ENCODE measurements at places on chromosomes 2 and 18.
A peak's percentile ranks its signal among the peaks of the same experiment; 100 is the strongest.

- DNase-seq: no peak
Measured at GRCh38 chr2:193523662-193524061, 1328.9 kb upstream of the TMEFF2 start.

DNA sequence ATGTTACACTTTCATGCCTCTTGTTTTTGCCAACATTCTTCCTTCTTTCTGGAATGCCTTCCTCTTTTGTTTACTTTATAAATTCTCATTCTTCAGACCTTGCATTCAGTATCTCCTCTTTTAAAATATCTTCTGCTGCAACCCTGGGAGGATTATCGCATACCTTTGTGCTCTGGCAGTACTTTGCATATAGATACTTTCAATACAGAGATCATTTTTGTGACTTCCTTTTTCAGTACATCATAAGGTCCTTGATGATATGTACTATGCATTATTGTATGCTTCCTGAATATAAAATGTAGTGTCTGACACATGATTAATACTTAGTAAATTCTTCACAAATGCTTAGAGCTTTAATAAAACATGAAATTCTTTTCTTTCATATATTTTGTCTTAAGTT is 538.7 kb downstream of the TRIB2 start:
- DNase-seq: no peak

DNA sequence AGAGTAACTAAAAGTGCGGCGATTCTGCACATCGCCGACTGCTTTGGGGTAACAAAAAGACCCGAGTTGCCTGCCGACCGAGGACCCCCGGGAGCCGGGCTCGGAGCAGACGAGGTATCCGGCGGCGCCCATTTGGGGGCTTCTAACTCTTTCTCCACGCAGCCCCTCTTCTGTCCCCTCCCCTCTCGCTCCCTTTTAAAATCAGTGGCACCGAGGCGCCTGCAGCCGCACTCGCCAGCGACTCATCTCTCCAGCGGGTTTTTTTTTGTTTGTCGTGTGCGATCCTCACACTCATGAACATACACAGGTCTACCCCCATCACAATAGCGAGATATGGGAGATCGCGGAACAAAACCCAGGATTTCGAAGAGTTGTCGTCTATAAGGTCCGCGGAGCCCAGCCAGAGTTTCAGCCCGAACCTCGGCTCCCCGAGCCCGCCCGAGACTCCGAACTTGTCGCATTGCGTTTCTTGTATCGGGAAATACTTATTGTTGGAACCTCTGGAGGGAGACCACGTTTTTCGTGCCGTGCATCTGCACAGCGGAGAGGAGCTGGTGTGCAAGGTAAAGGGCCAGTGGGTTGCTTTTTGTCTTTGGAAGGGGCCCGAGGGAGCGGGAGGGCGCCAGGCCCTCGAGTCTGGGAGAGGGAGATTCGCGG is 1.4 kb downstream of the TRIB2 start:
- peak; percentile 30 for DNase-seq

GRCh38 chr18:29823671-29824070 is 1218.9 kb downstream of the DSC3 start:
- no peak for DNase-seq

GRCh38 chr2:121019756-121020155 is 265.2 kb downstream of the TFCP2L1 start:
- DNase-seq: no peak

DNA sequence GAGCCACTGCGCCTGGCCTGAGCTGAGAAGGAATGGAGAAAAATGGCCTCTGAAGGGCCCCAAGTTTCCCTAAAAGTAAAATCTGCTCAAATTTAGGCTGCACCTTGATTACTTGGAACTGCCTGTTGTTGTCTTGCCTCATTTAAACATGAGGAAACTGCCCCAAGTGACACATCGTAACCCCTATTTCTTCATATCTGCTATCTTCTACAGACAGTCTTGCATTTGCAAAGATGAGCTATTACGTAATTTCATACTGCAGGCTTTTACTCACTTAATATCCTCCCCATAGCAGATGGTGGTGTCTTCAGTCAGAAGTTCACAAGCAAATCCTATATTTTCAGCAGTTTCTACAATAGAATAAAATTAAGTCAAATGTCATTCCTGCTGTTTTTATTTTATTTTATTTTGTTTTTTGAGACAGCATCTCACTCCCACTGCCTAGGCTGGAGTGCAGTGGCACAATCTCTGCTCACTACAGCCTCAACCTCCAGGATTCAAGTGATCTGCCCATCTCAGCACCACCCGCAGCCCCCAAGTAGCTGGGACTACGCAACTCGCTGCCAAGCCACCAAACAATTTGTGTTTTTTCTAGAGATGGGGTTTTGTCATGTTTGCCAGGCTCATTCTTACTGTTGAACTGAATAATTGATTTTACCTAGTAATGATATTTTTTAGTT is 45.3 kb upstream of the NARS1 start:
- DNase-seq: no peak

DNA sequence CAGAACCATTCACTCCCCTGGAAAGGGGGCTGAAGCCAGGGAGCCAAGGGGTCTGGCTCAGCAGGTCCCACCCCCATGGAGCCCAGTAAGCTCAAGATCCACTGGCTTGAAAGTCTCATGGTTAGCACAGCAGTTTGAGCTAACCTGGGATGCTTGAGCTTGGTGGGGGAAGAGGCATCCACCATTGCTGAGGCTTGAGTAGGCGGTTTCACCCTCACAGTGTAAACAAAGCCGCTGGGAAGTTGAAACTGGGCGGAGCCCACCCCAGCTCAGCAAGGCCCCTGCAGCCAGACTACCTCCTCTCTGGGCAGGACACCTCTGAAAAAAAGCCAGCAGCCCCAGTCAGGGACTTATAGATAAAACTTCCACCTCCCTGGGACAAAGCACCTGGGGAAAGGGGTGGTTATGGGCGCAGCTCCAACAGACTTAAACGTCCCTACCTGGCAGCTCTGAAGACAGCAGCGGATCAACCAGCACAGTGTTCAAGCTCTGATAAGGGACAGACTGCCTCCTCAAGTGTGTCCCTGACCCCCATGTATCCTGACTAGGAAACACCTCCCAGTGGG is 14.7 kb upstream of the TTC32 start:
- no peak for DNase-seq

DNA sequence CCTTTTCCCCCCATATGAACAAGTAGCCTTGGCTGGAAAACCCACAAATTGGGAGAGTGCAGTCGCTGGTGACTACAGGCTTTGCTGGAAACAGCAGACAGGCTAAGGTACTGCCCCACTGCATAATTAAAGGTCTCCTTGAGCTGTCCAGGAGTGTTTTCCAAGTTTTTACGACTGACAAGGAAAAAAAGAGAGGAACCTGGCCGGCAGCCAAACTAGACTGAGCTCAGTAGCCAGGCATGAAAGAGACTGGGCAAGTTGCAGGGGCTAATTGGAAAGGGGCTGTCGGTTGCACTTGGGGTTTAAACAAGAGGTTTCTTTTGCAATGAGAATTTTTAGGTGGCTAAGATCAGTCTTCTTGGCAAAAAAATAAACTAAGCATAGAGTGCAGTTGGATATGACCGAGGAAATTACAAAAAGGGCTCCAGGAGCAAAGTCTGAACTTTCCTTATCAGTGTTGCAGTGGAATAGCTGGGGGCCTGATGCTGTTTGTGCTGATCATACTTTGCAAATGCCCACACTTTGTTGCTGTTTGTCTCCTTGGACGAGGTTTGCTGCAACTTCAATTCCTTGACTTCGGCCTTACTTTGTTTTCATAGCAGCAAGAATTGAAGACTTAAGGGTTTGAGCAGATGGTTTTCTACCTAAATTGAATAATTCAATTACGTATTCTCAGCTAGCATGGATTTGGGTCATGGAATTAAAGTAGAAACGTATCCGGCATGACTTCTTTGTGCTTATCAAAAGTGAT is 2.1 kb downstream of the GULP1 start:
- no peak for DNase-seq

GRCh38 chr2:88832311-88832991 is 141.0 kb downstream of the RPIA start:
- DNase-seq: no peak

GRCh38 chr18:22543769-22544168 is 126.1 kb upstream of the CTAGE1 start:
- DNase-seq: no peak

DNA sequence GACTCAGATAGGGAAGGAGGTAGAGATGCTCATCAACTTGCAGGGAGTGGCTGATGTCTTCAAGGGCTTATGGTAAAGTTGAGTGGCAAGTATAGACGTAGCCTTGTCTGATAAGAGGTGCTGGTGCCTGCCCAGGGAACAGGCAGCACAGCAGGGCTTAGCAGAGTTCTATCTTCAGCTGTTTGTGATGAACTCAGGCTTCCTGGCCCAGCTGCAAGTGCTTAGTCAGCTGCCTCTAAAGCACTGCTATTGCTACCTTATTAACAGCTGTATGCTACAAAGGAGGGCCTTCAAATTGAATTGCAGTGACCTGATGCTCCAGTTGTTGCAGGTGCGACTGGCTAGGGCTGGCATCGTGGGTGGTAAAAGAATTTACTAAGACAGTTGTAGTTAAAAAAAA is 82.1 kb downstream of the TSN start:
- DNase-seq: no peak

- DNase-seq: no peak
Measured at GRCh38 chr18:12398625-12399024, 9.1 kb upstream of the PRELID3A start.

GRCh38 chr2:75597949-75598348 is 37.2 kb upstream of the EVA1A start:
- no peak for DNase-seq

- no peak for DNase-seq
Measured at GRCh38 chr2:183079139-183079775, 710 bp downstream of the DUSP19 start.

GRCh38 chr2:43057026-43057741 is 169.2 kb downstream of the ZFP36L2 start:
- DNase-seq: no peak

DNA sequence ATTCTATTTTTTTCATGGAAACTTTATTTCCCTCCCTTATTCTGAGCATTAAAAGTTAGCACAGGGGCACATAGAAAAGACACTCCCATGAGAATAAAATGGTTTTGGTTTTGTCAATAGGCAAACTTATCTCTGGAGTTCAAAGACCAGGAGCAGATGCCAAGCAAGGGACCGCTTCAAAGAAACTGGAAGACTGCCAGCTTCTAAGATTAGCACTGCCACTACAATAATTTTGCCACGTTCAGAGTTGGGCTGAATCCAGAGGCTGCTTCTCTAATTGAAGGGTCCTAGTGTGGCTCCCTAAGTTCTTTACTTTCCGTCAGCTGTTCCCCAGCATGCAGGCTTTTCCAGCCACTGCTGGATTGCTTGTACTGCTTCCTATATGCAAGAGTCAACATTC is 681.0 kb upstream of the GCFC2 start:
- DNase-seq: no peak

DNA sequence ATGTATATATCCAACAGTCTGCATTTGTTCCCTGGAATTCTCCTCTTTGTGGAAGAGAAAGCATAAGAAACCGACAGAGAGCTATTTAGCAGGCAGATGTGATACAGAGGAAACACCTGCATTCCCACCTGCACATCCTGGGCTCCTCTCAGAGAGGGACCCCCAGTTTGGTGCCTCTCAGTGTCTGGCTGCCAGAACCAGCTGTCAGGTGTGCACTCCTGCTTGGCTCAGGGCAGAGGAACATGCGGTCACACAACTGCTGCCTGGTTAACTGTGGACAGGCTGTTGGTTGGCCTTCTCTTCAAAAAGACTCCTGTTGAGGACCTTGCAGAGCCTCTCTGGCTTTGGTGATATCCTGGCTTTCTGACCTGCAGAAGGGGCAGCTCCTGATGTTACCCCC is 54.6 kb downstream of the ITGB6 start:
- no peak for DNase-seq

GRCh38 chr2:158112992-158113391 is 11.3 kb downstream of the UPP2 start:
- DNase-seq: no peak

DNA sequence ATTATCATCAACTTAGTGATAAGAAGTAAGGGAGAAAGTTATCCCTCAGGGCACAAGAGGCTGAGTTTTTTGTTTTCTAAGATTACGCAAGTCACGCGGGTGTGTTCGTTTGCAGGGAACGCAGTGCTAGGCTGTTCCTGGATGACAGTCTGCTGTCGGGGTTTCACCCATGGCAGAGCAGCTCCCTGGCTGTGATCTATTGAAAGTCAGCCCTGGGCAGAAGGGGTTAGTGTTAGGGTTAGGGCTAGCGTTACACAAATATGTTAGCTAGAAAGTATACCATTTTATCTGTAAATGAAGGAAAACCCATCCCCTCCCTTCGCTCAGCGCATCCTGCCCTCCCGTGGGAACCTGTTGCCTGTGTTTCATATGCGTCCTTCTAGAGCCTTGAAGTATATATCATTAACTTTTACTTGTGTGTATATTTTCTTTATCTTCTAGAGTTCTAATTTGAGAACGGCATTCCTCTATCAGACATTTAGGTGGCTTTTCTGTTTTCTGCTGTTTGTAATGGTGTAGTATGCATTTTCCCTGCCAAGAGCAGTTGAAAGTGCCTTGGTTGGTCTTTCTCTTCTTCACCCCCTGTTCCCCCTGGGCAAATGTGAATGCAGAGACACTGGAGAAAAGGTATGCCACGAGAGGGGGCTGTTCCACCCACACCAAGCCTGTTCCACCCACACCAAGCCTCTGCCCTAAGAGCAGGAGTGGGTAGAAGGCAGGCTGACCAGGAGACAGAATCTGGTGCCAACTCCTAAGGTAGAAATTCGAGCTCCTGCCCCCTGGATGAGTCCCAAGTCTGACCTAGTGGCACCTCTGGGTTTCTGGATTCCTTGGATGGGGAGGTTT is 47.0 kb downstream of the ARMC9 start:
- no peak for DNase-seq

DNA sequence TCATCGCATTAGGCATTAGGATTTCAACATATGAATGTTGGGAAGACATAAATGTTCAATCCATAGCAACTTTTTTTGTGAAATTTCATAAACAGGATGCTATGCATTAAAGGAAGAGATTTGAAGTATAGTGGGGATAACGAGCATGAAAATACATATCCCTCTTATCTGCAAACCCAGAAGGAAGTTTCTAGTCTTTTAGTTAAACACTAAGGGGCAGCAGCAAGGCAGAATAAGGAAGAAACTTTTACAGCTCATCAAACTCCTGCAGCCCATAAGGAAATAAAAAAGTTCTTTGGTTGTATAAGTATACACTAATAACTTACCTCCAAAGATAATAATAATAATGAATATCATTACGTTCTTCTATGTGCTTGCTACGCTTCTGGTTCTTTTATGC is 81.5 kb downstream of the CD226 start:
- no peak for DNase-seq

DNA sequence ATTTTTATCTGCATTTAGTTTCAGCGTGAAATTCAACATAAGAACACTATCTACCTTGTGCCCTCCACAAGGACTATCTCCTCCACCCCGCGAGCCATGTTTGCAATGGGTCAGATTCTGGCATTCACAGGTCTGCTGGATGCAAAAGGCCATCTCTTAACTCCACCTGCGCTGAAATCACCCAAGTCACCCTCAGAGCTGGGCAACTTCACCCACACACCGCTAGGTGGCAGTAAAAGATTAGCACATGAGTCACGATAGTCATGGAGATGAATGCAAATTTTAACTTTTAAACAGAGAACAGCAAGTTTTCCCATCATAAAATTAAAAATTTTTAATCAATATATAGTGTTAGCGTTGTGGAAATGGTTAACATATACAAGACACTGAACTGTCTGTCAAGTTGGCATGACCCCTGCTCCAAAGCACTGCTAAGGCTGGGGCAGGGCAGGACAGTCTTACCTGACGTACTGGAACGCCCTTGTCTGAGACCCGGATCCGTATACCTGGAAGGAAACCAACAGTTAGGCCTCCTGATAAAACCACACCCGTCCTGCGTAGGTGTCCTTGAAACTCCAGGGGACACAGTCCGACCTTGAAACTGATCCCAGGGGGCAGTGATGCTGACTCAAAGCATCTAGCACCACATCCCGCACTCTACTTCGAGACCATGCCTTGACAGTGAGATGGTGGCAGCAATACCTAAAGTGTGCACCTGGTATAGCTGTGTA is 89.6 kb downstream of the UXS1 start:
- DNase-seq: peak; percentile 66

All from activated CD8-positive, alpha-beta memory T cell treated with anti-CD3 and anti-CD28 coated beads, Interleukin-2, amount 50 U/mL, for 4 hours (primary cell).